HEK293T (cell line): ENCODE measurements at places on chromosomes 16 and 17.
A peak's percentile ranks its signal among the peaks of the same experiment; 100 is the strongest.

- DNase-seq: no peak
Observed at GRCh38 chr17:79835470-79835899, 3.8 kb downstream of the CBX4 start.

DNA sequence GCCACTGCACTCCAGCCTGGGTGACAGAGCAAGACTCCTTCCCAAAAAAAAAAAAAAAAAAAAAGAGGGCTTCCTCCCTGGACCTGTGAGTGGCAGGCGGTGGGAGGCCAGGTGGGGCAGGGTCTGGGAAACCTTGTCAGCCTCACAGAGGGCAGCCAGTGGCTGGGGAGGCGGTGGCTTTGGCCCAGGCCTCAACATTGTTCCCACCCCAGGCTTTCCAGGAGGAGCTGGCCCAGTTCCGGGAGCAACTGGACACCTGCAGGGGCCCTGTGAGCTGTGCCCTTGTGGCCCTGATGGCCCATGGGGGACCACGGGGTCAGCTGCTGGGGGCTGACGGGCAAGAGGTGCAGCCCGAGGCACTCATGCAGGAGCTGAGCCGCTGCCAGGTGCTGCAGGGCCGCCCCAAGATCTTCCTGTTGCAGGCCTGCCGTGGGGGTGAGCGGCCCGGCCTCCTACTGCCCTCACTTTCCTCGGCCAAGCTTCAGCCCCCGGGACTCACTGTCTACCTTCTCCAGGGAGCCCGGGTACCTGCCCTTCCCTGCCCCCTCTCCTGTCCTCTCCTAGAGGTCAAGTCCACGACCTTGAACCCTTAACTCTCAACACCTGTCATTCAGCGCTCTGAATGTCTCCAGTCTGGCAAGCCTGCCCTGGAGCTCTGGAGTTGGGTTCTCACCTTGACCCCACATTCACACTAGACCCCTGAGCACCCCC is 12.4 kb downstream of the ZNF213 start:
- DNase-seq: no peak

DNA sequence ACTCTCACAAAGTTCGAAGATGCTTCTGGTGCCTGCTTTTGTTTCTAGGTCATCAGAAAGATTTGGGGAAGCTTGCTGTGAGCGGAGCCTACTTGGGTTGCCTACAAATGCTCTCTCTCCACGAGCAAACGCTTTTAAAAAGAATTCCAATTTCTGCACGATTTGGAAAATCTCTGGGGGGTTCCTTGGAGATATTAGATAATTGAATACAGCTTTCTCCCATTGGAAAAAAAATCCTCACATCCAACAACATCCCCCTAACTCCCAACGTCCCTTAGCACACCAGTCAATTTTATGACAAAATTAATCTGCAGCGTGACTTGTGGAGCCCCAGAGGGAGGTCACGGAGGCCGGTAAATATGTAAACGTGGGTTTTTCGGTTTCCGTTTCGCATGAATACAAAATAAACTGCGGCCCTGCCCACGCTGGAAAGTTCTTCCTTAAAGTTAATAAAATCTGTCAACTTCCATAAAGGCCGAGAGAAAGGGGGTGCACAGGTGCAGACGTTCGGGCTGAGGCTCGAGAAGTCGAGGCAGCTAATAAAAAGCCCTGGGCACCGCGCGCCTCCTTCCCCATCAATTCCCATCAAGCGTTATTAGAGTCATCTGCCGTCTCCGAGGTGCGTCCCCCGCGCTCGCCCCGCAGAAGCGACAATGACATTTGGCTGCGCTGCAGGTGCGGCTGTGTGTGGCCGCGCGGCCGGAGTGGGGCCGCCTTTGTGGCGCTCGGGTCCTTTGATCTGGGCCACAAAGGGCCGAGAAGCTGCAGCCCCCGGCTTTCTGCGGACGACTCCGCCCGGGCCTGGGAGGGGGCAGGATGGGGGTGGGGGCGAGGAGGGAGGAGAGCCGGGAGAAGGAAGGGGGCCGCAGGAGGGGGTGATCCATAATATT is 37.6 kb downstream of the SALL1 start:
- DNase-seq: no peak

DNA sequence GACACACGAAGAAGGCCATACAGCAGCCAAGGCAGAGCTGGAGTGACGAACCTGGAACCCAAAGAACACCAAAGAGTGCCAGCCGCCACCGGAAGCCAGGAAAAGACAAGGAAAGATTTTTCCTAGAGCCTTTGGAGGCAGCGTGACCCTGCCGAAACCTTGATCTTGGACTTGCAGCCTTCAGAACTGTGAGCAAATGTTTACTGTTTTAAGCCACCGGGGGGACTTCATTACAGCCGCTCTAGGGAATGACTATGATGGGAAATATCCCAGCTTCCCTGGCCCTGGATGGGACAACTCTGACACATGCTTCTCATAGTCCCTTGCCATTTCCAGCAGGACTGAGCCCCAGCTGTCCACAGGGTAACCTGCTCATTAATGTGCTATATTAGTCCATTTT is 270.6 kb downstream of the HAPSTR1 start:
- no peak for DNase-seq

DNA sequence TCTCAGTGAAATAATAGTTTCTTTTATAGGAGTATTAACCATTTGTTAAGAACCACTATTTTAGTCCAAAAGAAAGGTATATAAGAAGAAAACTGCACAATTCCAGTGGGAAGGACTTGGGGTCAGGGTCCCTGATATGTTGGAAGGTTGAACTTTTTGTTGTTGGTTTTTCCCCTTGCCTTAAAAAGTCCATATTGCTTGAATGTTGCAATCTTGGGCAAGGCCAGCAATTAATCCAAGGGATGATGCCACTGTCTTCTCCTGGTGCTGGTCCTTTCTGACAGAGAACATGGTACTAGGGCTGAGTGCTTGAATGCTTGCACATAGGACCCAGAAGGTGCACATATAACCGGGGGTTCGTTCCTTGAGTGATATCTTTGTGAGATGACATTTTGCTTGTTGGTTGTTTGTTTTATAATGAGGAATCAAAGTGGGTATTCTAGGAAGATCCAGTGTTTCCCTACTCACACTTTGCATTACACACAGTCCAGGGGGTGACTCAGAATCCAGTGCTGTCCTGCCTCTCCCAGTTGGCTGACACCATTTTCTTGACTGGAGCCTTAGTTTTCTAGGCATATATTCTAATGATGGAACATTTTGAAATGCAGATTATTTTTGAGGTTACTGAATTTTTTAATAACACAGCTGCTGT is 54.9 kb downstream of the SIAH1 start:
- no peak for DNase-seq

GRCh38 chr17:17855976-17856375 is 19.2 kb upstream of the SREBF1 start:
- DNase-seq: no peak

DNA sequence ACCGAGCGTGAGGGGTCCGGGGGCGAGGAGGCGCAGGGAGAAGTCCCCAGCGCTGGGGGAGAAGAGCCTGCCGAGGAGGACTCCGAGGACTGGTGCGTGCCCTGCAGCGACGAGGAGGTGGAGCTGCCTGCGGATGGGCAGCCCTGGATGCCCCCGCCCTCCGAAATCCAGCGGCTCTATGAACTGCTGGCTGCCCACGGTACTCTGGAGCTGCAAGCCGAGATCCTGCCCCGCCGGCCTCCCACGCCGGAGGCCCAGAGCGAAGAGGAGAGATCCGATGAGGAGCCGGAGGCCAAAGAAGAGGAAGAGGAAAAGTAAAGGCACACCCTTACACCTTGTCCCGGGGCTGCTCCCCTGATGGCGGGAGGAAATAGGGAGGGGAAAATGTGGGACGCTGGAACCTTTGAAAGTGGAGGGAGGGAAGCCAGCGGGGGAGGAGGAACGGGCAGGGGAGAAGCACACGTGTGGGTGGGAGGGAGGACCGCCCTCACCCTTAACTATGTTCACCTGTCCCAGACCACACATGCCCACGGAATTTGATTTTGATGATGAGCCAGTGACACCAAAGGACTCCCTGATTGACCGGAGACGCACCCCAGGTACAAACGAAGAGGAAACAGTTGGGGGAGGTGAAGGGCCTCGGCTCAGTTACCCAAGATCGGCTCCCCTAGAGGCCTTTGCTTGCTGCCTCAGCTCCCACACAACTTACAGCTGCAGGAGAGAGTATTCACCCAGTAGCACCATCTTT is 916 bp downstream of the PAGR1 start:
- DNase-seq: peak; percentile 72

DNA sequence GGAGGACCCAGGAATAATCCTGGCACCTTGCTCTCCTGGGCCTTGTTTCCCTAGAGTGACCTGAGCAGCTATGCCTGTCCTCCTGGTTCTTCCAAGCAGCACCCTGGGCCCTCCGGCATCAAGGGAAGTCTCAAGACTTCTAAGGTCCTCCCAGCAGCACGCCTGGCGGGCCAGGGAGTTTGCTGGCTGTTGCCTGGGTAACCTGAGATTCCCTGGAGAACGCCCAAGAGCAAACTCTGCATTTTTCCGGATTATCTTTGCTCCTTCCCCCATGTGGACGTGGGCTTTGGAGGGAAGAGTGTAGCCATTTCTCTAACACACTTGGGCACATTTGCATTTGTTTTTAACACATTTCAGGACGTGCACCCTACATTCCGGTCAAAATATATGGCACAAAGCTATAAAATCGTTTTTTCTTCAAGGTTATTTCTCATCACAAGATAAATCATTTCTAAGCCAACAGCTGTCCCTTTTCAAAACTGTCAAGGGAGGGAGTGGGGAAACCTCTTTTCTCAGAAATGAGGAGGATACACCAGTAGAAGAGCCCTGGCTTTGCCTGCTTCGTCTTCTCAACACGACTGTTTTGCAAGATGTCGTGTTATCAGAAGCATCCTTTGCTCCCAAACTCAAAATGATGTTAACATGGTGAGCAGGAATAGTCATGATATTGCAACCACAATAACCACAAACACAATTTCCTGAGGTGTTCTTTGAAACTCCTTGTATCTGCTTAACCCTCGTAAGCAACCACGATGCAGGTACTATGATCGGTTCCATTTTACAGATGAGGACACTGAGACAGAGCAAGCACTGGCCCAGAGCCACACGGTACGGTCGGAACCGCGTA is 116.5 kb downstream of the ADCY9 start:
- peak; percentile 50 for DNase-seq

DNA sequence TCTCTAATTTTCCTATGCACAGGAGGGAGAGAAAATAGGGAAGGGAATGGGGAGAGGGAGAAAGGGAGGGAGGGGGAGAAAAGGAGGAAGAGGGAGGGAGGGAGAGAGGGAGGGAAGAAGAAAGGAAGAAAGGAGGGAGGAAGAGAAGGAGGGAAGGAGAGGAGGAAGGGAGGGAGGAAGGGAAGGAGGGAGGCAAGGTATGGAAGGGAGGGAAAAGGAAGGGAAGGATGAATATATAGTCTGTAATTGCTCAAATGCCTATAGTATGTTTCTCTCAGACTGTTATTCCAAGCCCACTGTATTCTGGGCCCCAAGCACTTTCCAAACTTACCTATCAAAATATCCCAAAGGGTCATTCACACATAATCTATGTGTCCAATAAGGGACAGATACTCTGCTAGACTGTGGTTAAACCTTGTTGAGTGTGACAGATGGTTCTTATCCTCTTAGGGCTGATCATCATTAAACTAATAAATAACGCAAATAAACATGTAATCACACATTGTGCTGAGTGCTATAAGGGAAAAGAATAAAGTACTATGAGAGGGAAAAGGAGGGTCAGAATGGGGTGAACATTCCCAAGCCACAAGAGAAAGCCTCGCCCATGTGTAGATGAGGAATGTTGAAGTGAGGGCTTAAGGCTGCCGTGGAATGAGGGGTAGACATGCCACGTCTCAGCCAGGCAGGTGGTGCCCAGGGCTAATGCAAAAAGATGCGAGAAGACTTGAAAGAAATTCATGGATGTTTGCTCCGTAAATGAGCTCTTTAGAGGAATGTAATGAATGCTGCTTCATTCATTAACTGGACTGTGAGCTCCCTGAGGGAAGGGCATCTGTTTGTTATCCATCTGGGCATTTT is 30.6 kb downstream of the ASIC2 start:
- DNase-seq: no peak

- DNase-seq: no peak
Observed at GRCh38 chr16:8812162-8812843, 14.7 kb downstream of the PMM2 start.

GRCh38 chr16:78695391-78695790 is 595.9 kb downstream of the WWOX start:
- no peak for DNase-seq

DNA sequence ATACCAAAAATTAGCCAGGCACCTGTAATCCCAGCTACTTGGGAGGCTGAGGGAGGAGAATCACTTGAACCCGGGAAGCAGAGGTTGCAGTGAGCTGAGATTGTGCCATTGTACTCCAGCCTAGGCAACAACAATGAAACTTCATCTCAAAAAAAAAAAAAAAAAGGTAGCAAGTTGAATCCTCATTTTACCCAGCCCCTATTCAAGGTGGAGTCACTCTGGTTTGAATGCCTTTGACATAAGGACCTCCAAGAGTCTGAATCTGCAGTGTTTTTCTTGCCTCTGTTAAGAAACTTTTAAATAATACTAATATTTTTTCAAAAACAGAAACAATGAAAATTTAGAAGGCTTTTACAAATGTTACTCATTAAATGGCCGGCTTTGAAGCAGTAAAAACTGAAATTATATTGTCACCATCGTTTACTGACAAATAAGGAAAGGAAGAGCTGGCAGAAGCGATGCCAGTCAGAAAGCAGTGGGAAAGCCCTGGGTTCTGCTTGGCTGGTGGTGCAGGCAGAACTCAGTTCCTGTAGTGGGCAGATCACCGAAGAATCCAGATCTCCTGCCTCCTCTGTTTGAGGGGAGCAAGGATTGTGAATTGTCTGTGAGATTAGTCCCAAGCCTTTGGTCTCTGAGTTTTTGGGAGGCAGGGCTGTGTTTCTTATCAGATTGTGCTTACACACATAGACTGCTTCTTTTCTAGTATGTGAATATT is 99.7 kb upstream of the HAS3 start:
- no peak for DNase-seq

DNA sequence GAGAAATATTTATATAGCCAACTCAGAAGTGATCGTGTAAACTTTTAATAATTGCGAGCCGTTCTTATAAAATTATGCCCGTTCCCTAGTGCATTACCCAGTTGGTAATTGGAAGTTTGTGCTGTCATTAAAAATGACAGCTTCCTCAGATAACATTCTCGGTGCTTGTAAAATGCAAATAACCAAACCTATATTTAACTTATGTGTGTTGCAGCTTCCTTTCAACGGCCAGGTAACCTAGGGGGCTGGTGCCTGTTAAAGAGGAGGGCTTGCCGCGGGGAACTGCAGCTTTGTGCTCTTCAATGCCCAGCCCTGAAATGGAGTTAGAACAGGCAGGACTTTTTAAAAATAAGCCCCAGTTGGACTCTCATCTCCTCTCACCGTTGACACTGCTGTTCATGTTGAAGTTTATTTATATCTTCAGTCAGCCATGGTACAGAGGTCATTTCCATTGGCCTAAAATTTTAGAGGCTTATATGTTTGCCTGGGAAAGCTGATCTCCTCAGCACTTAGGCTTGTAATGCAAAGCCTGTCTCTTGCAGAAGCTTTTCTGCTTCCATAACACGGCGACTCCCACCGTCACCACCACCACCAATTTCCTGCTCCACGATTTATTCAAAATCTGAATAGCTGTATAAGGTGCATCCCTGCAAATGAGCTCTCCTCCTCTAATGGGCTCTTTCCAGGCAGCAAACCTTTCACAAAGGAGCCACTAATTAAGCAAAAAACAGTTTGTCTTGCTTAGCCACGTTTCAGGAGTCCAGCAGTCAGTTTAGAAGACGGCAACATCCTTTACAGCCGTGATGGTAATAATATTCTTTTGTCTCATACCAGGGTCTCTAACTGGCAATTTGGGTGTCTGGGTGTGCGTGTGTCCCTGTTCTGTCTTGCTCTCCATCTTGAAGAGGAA is 74.7 kb downstream of the RPA1 start:
- no peak for DNase-seq
